ENCODE measurements at places on chromosomes 6 and 20.
A peak's percentile ranks its signal among the peaks of the same experiment; 100 is the strongest.

GRCh38 chr20:51029556-51029955 is 6.6 kb upstream of the KCNG1 start:
- DNase-seq = no peak

DNA sequence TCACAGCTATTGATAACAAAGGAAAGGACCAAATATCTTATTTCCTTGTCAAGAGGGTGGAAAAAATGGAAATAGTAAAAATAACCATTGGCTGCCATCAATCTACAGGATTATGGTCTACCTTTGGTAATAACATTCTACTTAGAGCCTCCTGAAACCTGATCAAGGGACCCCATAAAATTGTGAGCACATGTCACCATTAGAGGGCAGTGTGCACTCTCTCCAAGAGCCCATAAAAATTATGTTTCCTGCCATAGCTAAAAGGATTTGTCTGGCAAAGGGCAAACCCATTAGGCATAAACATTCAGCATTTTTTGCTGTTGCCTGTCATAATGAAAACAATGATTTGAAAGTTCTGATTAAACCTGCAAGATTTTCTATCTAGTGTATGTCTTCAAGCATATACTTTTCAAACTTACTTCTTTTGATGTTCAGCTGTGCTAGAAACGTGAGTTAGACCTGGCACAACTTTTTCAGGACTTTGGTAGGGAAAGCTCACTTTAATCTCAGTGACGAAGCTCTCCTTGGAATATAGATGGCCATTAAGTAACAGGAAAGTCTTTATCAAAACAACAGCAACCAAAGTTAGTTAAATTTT is 120.7 kb upstream of the ZFP64 start:
- peak; percentile 30 for DNase-seq

- no peak for DNase-seq
These were observed 4.6 kb downstream of the UNC93A start for GRCh38 chr6:167295495-167296292.

DNA sequence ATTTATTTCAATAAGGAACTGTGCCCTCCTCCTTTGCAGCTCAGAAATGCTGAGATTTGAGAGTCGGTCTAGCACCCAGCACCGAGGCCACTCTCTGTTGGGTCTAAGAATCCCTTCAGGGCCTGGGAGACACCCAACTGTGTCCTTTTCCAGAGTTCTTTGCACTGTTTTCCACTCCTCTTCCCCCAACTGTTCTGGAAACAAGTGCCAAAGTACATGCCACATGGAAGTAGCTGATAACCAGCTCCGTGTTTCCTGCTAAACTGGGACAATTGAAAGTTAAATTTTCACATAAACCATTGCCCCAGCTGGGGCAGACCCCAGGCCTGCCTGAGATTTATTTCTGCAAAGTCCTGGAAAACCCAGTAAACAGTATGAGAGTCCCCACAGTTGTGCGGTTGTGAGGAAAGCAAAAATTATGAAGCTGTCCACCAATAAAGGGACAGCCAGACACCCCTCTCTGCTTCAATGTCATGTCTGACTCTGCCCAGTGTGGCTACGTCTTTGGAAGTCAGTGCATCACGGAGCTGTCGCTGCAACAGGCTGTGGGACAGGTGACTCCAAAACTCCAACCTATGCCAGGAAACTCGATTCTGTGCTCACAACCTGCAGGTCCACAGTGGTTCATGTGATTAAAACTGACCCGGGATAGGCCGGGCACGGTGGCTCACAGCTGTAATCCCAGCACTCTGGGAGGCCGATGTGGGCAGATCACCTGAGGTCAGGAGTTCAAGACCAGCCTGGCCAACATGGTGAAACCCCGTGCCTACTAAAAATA is 178.0 kb upstream of the AFDN start:
- DNase-seq = no peak

GRCh38 chr6:106508834-106509233 is 120.5 kb downstream of the RTN4IP1 start:
- no peak for DNase-seq

DNA sequence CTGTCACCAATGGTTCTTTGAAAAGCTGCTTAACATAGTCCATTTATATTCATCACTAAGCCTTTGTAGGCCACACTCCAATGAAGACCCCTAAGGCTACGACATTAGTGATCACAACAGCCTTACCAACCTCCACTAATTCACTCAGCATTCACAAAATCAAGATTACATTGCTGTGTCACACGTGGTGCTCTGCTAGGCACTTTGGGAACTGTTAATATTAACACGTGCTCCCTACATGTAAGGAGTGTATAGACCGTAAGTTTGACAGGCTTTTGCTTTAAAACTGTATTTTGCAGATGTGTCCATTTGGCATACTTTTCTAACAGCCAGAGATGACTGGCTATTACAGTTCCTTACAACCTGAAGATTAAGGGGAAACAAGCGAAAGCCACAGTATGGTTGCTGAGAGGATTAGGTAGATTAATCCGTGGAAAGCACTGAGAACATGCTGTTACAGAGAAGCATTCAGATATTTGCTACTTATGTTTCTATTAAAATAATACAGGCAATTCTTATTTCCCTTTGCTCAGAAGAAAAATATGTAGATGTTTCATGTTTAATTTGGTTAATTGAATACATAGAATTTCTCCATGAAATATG is 69.7 kb downstream of the SAMD3 start:
- DNase-seq = no peak

GRCh38 chr6:35016502-35017321 is 124.4 kb downstream of the TCP11 start:
- DNase-seq = no peak

GRCh38 chr20:50050214-50050613 is 62.7 kb downstream of the UBE2V1 start:
- no peak for DNase-seq

- DNase-seq = no peak
These were observed 16.1 kb downstream of the NCOA7 start for GRCh38 chr6:125806813-125807212.

- no peak for DNase-seq
These were observed 180.5 kb downstream of the IBTK start for GRCh38 chr6:82066991-82067411.

Data from HS-27A (cell line).